Calu3 (cell line): ENCODE measurements at places on chromosomes 11 and 22. TPM values are rescaled to one million over a fixed set of nuclear protein-coding genes. Genes with fewer than 3 reads are reported as not detected.

DNA sequence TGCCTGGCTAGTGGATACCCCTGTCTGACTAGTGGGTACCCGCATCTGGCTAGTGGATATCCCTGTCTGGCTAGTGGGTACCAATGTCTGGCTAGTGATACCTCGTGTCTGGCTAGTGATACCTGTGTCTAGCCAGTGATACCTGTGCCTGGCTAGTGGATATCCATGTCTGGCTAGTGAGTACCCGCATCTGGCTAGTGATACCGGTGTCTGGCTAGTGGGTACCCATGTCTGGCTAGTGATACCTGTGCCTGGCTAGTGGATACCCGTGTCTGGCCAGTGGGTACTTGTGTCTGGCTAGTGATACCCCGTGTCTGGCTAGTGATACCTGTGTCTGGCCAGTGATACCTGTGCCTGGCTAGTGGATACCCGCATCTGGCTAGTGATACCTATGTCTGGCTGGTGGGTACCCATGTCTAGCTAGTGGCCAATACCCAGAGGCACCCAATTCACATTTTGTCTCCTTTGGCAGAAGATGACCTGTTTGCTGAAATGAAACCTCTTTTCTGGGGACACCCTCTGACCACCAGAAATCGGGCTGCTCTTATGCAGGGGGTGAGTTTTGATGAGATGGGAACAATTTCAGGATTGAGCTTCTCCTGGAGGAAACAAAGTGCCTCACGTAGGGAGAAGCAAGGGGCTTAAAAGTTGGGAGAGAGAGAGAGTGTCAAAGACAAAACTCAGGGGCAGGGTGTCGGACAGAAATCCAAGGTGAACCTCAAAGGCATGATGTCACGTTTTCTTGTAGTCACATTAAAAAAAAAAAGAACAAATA, 63.4 kb downstream of the SMIM38 start:
- DNase-seq: no peak

OR52N4 gene
- not detected in 2 replicates for total RNA-seq

OLFML1 gene
- not detected in 2 replicates for total RNA-seq

GRCh38 chr11:125141178-125141577, 23.4 kb upstream of the PKNOX2 start:
- DNase-seq: no peak

OR2AG1 gene
- total RNA-seq: not detected in 2 replicates

GRCh38 chr11:102989379-102990047, 34.0 kb upstream of the MMP13 start:
- no peak for DNase-seq
